ENCODE measurements at places on chromosomes 1 and 21. TPM values are rescaled to one million over a fixed set of nuclear protein-coding genes. Genes with fewer than 3 reads are reported as not detected.

DNA sequence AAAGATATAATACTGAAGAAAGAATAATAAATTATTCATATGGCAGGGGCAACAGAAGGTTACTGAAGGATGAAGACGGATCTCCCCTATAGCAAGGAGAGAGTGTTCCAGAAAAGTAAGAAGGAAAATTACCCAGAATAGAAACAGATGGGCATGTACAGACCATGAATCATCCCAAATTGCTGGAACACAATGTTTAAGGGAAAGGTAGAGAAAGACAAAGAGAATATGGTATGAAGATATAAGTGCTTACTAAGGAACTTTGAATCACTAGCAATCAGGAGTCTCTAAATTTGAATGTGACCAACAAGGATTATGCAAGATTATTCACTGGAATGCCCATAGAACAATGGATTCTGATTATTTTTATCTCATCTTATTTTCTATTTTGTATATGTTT lies 375.4 kb downstream of the COL11A1 start:
- H3K4me3 ChIP-seq = no peak overlapping the region
- H3K4me1 ChIP-seq = no peaks in the 10 kb centered on the region
- no peaks in the 10 kb centered on the region for H3K36me3 ChIP-seq
- H3K27me3 ChIP-seq = no peaks in the 10 kb centered on the region
- no peak overlapping the region for H3K27ac ChIP-seq

TPTE gene
- not detected for total RNA-seq

DNA sequence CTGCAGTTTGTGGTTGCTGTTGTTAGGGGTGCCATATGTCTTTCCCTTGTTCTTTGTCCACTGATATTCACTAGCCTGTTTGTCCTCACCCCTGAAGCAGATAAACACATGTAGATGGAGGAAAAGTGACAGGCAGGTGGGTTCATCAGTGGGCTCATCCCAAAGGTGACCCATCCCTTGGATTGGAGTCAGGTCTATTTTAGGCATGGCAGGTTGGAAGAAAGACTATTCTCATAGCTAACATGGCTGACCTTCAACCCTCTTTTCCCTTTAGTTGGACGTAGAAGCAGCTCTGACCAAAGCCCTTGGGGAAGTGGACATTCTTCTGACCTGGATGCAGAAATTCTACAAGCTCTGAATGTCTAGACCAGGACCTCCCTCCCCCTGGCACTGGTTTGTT lies 5.5 kb downstream of the IL24 start:
- H3K27ac ChIP-seq = no peak overlapping the region
- peaks cover 29% of the 10 kb centered on the region for H3K4me1 ChIP-seq
- no peak for DNase-seq
- H3K4me3 ChIP-seq = no peak overlapping the region
- peaks cover 2% of the 10 kb centered on the region for H3K27me3 ChIP-seq

GRCh38 chr1:170864876-170865538 lies 70.3 kb upstream of the MROH9 start:
- H3K4me3 ChIP-seq = no peak overlapping the region
- no peaks in the 10 kb centered on the region for H3K27me3 ChIP-seq
- no peak overlapping the region for H3K27ac ChIP-seq
- H3K36me3 ChIP-seq = no peaks in the 10 kb centered on the region
- no peaks in the 10 kb centered on the region for H3K4me1 ChIP-seq

- H3K27me3 ChIP-seq = no peaks in the 10 kb centered on the region
- no peak overlapping the region for H3K27ac ChIP-seq
- no peaks in the 10 kb centered on the region for H3K36me3 ChIP-seq
- no peaks in the 10 kb centered on the region for H3K4me1 ChIP-seq
These were observed 91.3 kb downstream of the ITSN1 start for GRCh38 chr21:33733601-33734000.

HSD3B2 gene
- not detected for total RNA-seq

GRCh38 chr1:201551877-201552731 lies 13.2 kb downstream of the NAV1 start:
- peaks cover 4% of the 10 kb centered on the region for H3K27me3 ChIP-seq
- H3K4me3 ChIP-seq = no peak overlapping the region
- no peak overlapping the region for H3K27ac ChIP-seq
- no peak for DNase-seq
- H3K36me3 ChIP-seq = no peaks in the 10 kb centered on the region
- H3K4me1 ChIP-seq = peaks cover 2% of the 10 kb centered on the region

GRCh38 chr1:198175423-198176170 lies 18.8 kb downstream of the NEK7 start:
- no peaks in the 10 kb centered on the region for H3K27me3 ChIP-seq
- no peak overlapping the region for H3K4me3 ChIP-seq
- no peak for DNase-seq
- H3K27ac ChIP-seq = peak overlapping the region; percentile 36
- H3K36me3 ChIP-seq = peaks cover 4% of the 10 kb centered on the region
- H3K4me1 ChIP-seq = peaks cover 78% of the 10 kb centered on the region

DNA sequence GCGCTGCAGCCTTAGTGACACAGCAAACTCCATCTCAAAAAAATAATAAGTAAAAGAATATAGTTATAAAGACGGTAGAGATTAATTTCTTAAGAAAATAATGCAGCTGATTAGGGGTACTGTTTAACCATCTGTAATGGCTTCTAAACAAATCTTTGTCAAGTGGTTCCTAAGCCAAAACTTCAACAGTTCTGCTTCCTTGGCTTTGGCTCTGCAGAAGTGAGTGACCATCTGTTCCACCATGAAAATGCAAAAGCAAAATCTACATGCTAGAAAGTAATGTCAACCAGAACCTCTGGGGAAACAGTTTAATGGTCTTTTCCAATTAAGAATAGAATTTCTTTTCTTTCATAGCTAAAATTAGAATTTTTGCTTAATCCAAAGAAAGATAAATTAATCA lies 8.3 kb upstream of the SH2D5 start:
- no peak overlapping the region for H3K4me3 ChIP-seq
- H3K36me3 ChIP-seq = peaks cover 60% of the 10 kb centered on the region
- no peak for DNase-seq
- H3K4me1 ChIP-seq = no peaks in the 10 kb centered on the region
- H3K27me3 ChIP-seq = no peaks in the 10 kb centered on the region
- no peak overlapping the region for H3K27ac ChIP-seq

DNA sequence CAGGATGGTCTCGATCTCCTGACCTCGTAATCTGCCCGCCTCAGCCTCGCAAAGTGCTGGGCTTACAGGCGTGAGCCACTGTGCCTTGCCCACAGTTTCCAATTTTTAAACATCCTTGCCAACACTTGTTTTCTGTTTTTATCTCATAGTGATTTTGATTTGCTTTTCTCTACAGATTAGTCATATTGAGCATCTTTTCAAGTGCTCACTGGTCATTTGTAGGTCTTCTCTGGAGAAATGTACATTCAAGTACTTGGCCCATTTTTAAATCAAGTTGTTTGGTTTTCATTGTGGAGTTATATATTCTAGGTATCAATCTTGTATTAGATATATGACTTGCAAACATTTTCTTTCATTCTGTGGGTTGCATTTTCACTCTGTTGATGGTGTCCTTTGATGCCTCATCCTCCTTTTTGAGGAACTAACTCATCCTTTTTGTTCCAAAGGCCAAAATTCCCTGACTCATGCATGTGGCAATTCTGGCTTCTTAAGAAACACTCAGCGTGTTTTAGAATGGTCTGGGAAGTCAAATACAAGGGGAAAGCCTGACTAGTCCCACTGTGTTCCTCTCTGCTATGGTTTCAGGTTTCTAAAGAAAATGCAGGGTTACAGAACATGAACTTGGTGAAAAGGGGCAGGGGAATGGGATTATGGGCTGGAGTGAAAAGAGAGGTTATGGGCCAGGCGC lies 37.3 kb downstream of the PTAFR start:
- peaks cover 12% of the 10 kb centered on the region for H3K4me1 ChIP-seq
- no peak overlapping the region for H3K27ac ChIP-seq
- peaks cover 67% of the 10 kb centered on the region for H3K27me3 ChIP-seq
- DNase-seq = no peak
- no peak overlapping the region for H3K4me3 ChIP-seq
- no peaks in the 10 kb centered on the region for H3K36me3 ChIP-seq

- DNase-seq = peak; percentile 95
- peak overlapping the region; percentile 96 for H3K4me3 ChIP-seq
- peak overlapping the region; percentile 97 for H3K27ac ChIP-seq
- peaks cover 59% of the 10 kb centered on the region for H3K36me3 ChIP-seq
- peaks cover 85% of the 10 kb centered on the region for H3K4me1 ChIP-seq
- no peaks in the 10 kb centered on the region for H3K27me3 ChIP-seq
These were observed 721 bp downstream of the PBXIP1 start for GRCh38 chr1:154955039-154955717.

DNA sequence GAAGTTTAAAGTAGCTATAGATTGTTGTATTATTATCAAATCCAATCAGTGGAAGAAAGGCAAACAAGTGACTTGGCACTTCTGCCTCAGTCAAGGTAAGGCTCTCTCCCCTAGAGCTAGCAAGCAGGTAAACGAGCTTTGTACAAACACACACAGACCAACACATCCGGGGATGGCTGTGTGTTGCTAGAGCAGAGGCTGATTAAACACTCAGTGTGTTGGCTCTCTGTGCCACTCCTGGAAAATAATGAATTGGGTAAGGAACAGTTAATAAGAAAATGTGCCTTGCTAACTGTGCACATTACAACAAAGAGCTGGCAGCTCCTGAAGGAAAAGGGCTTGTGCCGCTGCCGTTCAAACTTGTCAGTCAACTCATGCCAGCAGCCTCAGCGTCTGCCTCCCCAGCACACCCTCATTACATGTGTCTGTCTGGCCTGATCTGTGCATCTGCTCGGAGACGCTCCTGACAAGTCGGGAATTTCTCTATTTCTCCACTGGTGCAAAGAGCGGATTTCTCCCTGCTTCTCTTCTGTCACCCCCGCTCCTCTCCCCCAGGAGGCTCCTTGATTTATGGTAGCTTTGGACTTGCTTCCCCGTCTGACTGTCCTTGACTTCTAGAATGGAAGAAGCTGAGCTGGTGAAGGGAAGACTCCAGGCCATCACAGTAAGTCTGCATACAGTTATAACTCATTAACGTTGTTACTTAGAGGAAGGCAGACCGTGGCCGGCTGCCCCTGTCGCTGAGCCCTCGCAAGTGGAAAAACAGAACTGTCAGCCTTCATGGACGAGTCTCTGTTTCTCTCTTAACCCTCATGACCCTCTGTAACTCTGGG lies at the start of gene PALMD:
PALMD (plus strand) TSS at position 415 of the 833 bp plus-strand sequence; CDS start at position 620, 205 bp downstream.
- peaks cover 30% of the 10 kb centered on the region for H3K27me3 ChIP-seq
- H3K36me3 ChIP-seq = no peaks in the 10 kb centered on the region
- no peaks in the 10 kb centered on the region for H3K4me1 ChIP-seq
- H3K4me3 ChIP-seq = no peak within 1 kb of the TSS

DNA sequence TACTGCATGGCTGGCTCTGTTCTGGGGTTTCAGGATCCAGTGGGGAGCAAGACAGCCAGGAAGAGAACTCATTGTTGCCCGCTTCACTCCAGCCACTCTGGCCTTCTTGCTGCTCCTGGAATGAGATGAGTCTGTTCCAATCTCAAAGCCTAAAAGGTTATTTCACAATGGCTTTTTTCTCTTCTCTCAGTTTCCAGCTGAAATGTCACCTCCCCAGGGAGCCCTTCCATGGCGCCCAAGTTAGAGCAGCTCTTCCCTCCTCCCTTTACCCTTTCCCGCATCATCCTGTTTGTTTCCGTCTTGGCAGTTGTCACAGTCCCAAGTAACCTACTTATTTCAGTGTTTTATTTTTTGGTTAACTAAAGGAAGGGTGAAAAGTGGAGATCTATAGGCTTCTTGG lies 15.8 kb downstream of the PLA2G2A start:
- no peaks in the 10 kb centered on the region for H3K36me3 ChIP-seq
- peaks cover 31% of the 10 kb centered on the region for H3K27me3 ChIP-seq
- DNase-seq = no peak
- H3K27ac ChIP-seq = no peak overlapping the region
- no peak overlapping the region for H3K4me3 ChIP-seq

DNA sequence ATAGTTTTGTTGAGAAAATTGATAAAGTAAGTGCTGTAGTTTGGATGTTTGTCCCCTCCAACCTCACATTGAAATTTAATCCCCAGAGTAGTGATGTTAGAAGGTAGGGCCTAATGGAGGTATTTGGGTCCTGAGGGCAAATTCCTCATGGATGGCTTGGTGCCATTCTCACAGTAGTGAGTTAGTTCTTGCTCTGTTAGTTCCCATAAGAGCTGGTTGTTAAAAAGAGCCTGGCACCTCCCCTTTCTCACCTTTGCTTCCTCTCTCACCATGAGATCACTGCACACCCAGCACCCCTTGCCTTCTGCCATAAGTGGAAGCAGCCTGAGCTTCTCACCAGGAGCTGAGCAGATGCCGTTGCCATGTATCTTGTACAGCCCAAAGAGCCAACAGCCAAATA lies 354.8 kb upstream of the NFIA start:
- no peak overlapping the region for H3K27ac ChIP-seq
- H3K4me3 ChIP-seq = no peak overlapping the region
- no peaks in the 10 kb centered on the region for H3K4me1 ChIP-seq

SFN gene
- 4.9 TPM for total RNA-seq

GRCh38 chr1:178543290-178543607 lies 30.3 kb downstream of the TEX35 start:
- H3K27ac ChIP-seq = no peak overlapping the region
- H3K27me3 ChIP-seq = no peaks in the 10 kb centered on the region
- H3K4me1 ChIP-seq = peaks cover 16% of the 10 kb centered on the region
- peak overlapping the region; percentile 86 for H3K4me3 ChIP-seq
- DNase-seq = no peak

- no peaks in the 10 kb centered on the region for H3K4me1 ChIP-seq
- H3K27me3 ChIP-seq = no peaks in the 10 kb centered on the region
- no peak overlapping the region for H3K27ac ChIP-seq
- no peak for DNase-seq
- H3K4me3 ChIP-seq = no peak overlapping the region
These were observed 391.5 kb upstream of the ADGRL2 start for GRCh38 chr1:81409262-81409661.

GRCh38 chr21:37039411-37040075 lies 33.0 kb downstream of the RIPPLY3 start:
- DNase-seq = no peak
- H3K27ac ChIP-seq = no peak overlapping the region
- H3K36me3 ChIP-seq = no peaks in the 10 kb centered on the region

DNA sequence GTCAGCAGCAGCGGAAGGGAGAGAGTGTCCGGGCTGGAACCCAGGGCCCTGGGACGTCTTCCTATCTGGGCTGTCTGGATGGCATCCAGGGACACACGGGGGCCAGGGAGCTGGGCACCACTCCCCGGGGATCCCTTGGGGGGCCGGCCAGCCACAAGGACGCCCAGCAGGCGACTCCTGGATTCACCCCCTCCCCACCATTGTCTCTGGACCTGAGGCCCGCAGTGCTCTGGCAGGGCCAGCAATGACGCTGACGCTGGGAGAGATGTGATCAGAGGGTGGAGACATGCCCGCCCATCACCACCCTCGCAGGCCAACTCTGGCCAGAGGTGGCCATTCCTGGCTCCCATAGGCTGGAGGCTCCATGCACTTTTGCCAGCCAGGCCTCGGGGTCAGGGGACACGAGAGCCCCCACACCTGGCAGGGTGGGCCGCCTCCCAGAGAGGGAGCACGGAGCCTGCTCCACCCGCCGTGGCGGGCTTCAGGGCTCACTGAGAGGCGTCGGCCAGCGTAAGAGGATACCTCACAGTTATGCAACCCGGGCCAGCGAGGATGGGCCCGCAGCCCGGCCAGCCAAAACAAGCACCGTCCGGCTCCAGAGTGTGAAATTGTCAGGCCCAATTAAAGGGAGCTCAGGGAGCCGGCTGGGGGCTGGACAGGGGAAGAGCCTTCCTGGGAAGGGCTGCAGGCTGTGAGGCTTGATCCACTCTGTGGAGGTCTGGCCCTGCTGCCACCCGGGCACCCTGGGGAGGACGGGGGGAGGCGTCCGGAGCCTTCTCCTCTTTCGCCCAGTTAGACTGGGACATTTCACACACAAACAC lies 10.3 kb downstream of the ACTRT2 start:
- no peaks in the 10 kb centered on the region for H3K36me3 ChIP-seq
- H3K27me3 ChIP-seq = no peaks in the 10 kb centered on the region
- peaks cover 13% of the 10 kb centered on the region for H3K4me1 ChIP-seq
- no peak overlapping the region for H3K27ac ChIP-seq
- H3K4me3 ChIP-seq = no peak overlapping the region
- no peak for DNase-seq
